Upper lobe of right lung (tissue), 1 donor: ENCODE measurements at places on chromosomes 1 and 21. TPM values are rescaled to one million over a fixed set of nuclear protein-coding genes. Genes with fewer than 3 reads are reported as not detected.

DNA sequence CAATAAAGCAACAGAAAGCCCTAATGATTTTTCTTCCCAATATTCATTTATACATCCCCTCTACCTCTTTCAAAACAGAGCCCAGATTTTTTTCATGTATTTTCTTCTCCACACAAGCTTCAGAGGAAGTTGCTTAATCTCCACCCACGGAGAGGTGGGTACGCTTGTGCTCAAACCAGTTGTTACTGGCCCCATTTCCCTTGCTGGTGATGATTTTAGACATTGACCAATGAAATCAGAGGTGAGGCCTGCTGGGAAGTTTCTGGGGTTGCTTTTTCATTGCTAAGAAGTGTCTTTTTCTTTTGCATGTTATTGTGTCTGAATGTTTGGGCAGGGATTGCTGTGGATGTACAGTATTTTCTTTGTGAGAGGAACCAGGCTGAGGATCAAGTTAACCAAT is 448.1 kb upstream of the B3GALT2 start:
- no peak for DNase-seq
- no peaks in the 10 kb centered on the region for H3K27me3 ChIP-seq
- no peaks in the 10 kb centered on the region for H3K36me3 ChIP-seq
- H3K4me1 ChIP-seq: no peaks in the 10 kb centered on the region
- H3K4me3 ChIP-seq: no peak overlapping the region

NES gene
- 54.7 TPM for total RNA-seq

DNA sequence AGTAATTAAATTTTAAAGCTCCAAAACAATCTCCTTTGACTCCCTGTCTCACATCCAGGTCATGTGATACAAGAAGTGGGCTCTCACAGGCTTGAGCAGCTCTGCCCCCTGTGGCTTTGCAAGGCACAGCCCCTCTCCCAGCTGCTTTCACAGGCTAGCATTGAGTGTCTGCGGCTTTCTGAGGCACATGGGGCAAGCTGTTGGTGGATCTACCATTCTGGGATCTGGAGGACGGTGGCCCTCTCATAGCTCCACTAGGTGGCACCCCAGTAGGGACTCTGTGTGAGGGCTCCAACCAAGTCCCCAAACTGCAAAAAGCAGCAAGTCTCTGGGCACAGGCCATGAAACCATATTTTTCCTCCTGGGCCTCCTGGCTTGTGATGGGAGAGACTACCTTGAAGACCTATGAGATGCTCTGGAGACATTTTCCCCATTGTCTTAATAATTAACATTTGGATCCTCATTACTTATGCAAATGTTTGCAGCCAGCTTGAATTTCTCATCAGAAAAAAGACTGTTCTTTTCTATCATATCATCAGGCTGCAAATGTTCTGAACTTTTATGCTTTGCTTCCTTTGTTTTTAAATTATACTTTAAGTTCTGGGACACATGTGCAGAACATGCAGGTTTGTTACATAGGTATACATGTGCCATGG is 554.1 kb upstream of the OLFM3 start:
- H3K27ac ChIP-seq: no peak overlapping the region
- DNase-seq: no peak
- H3K36me3 ChIP-seq: no peaks in the 10 kb centered on the region
- H3K4me1 ChIP-seq: no peaks in the 10 kb centered on the region
- H3K27me3 ChIP-seq: no peaks in the 10 kb centered on the region

HAO2 gene
- total RNA-seq: not detected

DNA sequence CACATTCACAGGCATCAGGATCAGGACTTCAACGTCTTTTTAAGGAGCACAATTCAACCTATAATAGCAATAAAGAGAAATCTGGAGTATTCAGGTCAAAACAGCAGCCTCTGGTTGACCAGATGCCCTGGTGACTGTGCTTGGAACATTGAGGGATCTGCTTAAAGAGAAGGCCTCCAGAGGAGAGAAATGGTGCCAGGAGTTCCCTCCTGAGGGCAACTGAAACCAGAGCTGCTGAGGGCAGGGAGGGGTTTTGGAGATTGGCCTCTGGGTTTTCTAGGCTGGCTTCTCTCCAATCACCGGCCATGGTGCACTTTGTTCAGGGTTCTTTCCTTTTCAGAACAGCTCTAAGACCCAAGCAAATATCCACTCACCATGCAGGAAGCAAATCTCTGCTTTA is 190.7 kb upstream of the KIAA0040 start:
- H3K4me1 ChIP-seq: no peaks in the 10 kb centered on the region
- H3K36me3 ChIP-seq: no peaks in the 10 kb centered on the region
- H3K27ac ChIP-seq: no peak overlapping the region
- no peak for DNase-seq

DNA sequence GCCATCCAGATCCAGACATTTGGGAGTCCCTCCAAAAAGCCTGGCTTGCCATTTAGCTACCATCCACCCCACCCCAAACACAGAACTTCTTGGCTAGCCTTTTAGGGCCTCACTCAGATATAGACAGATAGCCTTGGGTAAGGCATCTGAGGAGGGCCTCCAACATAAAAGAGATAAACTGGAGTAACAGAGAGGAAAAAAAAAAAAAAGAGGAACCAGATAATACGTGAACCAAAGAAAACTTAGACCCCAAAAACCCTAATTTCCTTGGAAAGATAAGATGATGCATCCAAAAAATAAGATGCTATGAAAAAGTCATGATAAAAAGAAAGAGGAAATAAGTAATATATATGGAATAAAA is 19.8 kb upstream of the LSS start:
- DNase-seq: no peak
- no peaks in the 10 kb centered on the region for H3K27me3 ChIP-seq
- H3K4me1 ChIP-seq: no peaks in the 10 kb centered on the region
- no peak overlapping the region for H3K27ac ChIP-seq
- H3K4me3 ChIP-seq: no peak overlapping the region

GRCh38 chr1:154867841-154868605 is 2.1 kb downstream of the KCNN3 start:
- H3K4me3 ChIP-seq: peak overlapping the region; percentile 49
- no peak overlapping the region for H3K27ac ChIP-seq
- H3K36me3 ChIP-seq: no peaks in the 10 kb centered on the region

- no peaks in the 10 kb centered on the region for H3K27me3 ChIP-seq
- H3K27ac ChIP-seq: no peak overlapping the region
- H3K36me3 ChIP-seq: no peaks in the 10 kb centered on the region
- H3K4me1 ChIP-seq: peaks cover 93% of the 10 kb centered on the region
Measured at GRCh38 chr1:226657895-226658545, 81.1 kb downstream of the ITPKB start.

ASPM gene
- total RNA-seq: 0.46 TPM

DNA sequence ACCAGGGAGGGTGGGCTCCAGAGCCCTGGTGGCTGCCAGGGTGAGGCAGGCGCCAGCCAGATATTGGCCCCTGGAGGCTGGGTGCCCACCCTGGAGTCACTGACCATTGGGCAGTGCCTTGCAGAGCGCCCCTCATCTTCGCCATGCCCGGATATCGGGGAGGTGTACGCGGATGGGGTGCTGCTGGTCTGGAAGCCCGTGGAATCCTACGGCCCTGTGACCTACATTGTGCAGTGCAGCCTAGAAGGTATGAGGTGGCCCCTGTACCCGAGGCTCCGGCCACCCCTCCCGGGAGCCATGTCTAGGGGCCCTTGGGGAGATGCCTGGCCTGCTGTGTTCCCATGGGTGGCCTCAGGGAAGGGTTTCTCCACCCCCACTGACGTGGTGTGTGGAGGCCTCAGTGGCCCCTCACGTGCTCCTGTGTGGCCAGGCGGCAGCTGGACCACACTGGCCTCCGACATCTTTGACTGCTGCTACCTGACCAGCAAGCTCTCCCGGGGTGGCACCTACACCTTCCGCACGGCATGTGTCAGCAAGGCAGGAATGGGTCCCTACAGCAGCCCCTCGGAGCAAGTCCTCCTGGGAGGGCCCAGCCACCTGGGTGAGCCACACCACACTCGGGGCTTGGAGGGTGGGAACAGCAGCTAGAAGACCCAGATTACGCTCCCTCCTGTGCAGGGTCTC is 30.9 kb downstream of the TRIM11 start:
- H3K36me3 ChIP-seq: no peaks in the 10 kb centered on the region
- peak; percentile 64 for DNase-seq
- no peaks in the 10 kb centered on the region for H3K4me1 ChIP-seq

CHODL gene
- 0.26 TPM for total RNA-seq

MAP3K21 gene
- 9.1 TPM for total RNA-seq

GRCh38 chr1:248847956-248848561 is 10.0 kb downstream of the ZNF672 start:
- peak; percentile 58 for DNase-seq
- no peak overlapping the region for H3K27ac ChIP-seq
- H3K27me3 ChIP-seq: no peaks in the 10 kb centered on the region
- H3K36me3 ChIP-seq: peaks cover 70% of the 10 kb centered on the region
- no peak overlapping the region for H3K4me3 ChIP-seq

PYHIN1 gene
- 2.6 TPM for total RNA-seq

- no peaks in the 10 kb centered on the region for H3K27me3 ChIP-seq
- H3K27ac ChIP-seq: peak overlapping the region; percentile 76
- H3K4me1 ChIP-seq: peaks cover 81% of the 10 kb centered on the region
Measured at GRCh38 chr1:93672069-93672468, 9.6 kb downstream of the BCAR3 start.

DNA sequence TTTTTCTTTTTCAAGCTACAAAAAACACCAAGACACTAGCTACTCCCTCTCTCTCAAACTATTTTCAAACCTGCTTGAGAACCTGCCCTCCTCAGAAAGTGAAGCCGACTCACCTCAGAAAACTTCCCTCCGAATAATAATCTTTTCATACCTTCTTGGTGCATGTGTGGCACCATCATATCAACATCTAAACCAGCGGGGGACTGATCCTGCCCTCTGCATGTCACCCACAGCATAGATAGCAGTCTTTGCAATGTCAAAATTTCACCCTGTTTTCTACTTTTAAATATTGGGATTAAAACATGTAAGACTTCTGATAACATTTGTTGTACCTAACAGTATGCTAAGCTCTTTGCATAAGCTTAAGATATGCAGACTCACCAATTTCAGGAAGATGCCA is 1260.3 kb downstream of the PLA2G4A start:
- no peak overlapping the region for H3K4me3 ChIP-seq
- no peaks in the 10 kb centered on the region for H3K4me1 ChIP-seq
- no peaks in the 10 kb centered on the region for H3K27me3 ChIP-seq
- no peak overlapping the region for H3K27ac ChIP-seq
